HuH-7 (cell line): ENCODE measurements at places on chromosomes 16 and 17.

DNA sequence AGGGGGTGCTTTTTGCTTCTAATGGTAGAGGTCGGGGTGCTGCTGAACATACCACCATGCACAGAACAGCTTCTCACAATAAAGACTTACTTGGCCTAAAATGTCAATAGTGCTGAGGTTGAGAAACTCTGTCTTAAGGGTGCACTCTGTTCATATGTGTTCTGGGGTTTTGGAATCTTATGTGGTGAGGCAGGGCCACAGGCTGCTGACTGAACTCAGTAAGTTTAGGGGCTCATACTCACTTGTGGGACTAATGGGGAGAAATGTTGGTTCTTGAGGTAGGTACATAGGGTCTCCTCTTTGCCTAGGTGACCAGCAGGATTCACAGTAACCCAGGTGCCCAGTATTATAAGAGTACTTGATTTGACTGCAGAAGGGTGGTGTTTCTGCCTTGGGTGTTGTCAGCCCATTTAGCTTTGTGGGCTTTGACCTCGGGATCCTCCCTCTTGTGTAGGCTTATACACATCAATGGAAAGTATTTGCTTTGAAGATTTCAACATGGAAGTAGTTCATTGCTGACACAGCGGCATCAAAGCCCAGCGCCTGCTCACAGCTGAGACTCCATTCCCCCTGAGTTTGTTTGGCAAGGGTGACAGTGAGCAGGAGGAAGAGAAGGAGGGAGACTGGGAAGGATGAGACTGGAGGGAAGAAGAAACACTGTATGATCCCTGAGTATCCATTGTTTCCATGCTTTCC, 17.2 kb downstream of the SLC7A6 start:
- DNase-seq = no peak

- no peak for DNase-seq
Observed at GRCh38 chr17:67246403-67246652, 1.3 kb upstream of the HELZ start.

- DNase-seq = no peak
Observed at GRCh38 chr17:59357929-59358328, 26.5 kb downstream of the YPEL2 start.

- DNase-seq = peak; percentile 60
Observed at GRCh38 chr17:43779145-43780125, 658 bp upstream of the DUSP3 start.

DNA sequence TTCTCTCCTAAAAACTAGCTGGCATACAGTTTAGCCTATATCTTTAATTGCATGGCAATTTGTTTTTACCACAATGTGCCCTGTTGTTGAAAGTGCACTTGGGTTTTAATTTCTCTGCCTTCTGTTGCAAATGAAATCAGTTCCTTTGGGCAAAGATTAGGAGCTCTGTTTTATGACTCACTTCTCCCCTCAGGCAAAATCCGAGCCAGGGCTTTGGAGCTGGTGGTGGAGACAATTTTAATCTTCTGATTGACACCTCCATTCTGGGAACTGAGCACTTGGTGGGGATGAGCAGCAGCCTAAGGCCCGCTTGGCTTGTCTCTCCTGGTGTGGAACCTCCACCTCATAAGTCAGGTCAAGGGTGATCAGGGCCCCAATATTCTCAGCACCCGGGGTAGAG, 13.3 kb upstream of the MYH8 start:
- DNase-seq = no peak

GRCh38 chr17:82831818-82832200, 8.0 kb downstream of the ZNF750 start:
- DNase-seq = no peak

GRCh38 chr16:56047307-56048234, 143.7 kb upstream of the GNAO1 start:
- DNase-seq = no peak
